ENCODE measurements at places on chromosomes 1 and 21.
A peak's percentile ranks its signal among the peaks of the same experiment; 100 is the strongest.

DNA sequence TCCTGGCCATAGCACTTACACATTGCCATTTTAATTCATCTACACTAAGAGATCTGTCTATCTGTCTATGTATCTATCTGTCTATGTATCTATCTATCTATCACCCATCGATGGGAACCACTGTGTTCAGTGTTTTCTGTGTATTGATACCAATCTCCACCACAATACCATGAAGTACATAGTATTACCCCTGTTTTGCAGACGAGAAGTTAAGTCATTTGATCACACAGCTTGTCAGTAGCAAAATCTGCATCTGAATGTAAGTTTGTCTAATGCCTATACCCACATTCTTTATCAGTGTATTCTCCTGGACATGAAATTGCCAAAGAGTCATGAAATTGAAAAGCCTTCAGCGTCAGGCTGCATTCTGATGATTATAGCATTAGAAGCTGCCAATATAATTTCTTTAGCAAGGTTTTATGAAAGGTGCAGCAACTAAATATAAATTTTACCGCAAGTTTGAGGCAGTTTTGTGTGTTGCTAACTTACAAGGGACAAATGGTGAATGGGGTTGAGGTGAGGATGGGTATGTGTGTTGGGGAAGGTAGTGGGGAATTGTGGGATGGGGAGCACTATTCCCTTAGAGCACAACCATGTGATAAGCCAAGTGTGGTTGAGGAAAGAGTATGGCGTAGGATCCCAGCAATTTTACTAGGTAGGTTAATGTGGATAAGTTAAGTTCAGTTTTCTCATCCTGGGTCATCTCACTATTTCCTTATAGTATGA is 24.2 kb downstream of the SLAMF1 start:
- DNase-seq, result no peak

GRCh38 chr21:33640697-33641351 is 717 bp downstream of the CRYZL1 start:
- no peak for DNase-seq

DNA sequence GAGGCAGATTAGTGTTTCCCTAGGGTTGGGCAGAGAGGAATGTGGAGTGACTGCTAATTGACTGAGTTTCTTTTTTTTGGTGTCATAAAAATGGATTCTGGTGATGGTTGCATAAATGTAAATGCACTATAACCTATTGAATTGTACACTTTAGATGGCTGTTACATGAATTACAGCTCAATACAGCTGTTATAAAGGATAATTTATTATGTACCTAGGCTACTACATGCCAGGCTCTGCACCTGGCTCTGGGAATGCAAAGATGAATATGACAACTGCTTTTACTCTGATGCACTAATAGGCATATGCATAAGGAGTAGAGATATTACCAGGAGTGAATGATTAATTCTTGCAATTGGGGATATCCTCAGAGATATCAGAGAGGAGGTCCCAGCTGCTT is 345.3 kb downstream of the PTBP2 start:
- DNase-seq, result no peak

GRCh38 chr1:165703648-165704047 is 5.3 kb upstream of the ALDH9A1 start:
- no peak for DNase-seq

DNA sequence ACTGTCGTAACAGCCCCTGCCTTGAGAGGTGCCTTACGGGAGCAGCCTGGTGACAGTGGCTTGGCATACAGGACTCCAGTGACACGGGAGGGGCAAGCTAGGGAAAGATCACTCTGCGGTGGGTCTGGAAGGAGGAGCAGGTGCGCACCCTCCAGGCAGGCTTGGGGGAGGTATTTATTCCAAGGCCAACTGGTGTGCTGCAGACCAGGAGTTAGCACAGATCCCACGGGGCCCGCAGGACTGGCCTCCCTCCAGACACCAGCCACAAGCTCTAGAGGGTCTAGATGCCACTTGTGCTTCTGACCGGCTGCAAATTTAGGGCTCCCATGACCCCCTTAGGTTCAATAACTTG is 22.1 kb downstream of the PSEN2 start:
- DNase-seq, result no peak

DNA sequence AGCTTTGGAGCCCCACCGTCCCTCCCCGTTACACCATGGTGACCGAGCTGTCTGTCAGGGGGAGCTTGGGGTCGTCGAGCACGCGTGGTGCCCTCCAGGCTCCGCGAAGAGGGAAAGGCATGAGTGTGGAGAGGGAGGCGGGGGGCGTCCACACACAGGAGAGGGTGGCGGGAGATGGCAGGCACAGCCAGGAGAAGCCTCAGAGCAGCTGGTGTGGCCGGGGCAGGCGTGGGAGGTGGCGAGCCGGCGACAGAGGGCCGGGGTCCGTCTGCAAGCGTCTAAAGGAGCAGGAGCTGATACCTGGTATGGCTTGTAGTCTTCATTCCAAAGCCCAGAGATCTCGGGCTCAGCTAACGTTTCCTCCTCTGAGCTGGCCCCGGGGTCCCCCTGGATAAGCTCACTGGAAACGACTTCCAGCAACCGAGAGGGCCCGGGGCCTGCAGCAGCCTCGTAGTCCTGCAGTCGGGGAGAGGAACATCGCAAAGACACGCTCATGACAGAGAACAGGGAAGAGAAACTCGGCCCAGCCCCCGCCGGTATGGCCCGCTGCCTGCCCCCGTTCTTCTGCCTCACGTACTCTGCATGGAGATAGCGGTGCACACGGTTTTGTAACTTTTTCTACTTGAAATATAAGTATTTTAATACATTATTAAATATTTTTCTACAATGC is 37.4 kb downstream of the CFAP74 start:
- no peak for DNase-seq

DNA sequence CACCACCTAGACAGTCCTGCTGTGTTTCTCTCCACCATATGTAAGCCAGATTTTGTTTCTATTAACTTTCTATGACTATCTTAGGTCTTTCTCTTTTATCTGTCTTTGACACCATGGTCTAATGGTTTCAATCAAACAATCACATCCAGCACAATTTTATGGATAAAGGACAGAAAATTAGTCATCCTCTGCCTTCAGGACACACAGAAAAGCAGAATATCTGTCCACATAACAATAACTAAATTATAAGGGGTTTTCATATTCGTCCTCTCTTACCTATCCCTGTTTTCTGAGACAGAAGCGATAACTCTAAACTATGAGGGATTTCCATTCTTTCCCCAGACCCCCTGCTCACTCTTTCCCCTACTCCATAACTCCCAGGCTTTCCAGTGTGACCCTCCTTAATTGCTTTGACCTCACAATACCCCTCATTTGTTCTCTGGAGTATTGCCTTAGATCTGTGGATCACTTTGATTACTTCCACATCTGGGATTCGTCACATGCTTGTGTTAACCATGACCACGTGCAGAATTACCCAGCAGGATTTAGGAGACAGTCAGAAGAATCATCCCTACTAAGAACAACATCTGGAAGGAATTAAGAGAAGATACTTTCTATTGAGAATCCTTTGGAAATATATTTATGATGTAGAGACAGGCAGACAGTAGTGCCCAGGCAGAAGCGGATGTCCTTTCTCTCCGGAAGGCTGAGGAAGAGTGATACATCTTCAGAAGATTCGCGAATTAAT is 108.2 kb upstream of the GREM2 start:
- no peak for DNase-seq

DNA sequence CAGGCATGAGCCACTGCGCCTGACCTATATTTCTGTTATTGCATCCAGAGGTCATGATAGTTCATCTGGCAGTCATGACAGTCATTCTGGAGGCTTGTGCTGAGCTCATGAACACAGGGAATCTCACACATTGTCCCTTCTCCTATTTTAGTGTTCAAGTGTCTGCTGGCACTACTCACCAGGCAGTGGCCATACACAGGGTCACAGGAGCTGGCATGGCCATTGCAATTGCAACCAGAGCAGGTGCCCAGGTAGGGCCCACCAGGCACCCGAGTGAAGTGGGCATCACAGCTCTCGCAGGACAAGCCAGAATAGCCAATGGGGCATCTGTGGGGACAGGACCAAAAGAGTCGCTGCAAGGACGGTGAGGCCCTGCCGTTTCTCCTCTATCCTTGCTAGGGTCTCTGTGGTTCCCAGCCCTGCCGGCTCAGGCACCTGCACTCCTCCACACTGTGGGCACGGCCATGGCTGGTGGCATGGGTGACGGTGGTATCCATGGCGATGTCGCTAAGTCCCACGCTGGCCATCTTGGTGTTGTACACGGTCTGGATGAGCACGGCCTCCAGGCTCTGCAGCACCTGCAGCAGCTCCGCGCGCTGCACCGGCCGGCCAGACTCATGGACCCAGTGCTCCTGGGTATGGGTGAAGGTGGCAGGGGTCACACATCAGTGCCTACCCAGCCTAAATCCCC is 57.0 kb downstream of the HSPG2 start:
- DNase-seq, result no peak

- no peak for DNase-seq
Observed at GRCh38 chr1:30571380-30571779, 152.0 kb downstream of the MATN1 start.

DNA sequence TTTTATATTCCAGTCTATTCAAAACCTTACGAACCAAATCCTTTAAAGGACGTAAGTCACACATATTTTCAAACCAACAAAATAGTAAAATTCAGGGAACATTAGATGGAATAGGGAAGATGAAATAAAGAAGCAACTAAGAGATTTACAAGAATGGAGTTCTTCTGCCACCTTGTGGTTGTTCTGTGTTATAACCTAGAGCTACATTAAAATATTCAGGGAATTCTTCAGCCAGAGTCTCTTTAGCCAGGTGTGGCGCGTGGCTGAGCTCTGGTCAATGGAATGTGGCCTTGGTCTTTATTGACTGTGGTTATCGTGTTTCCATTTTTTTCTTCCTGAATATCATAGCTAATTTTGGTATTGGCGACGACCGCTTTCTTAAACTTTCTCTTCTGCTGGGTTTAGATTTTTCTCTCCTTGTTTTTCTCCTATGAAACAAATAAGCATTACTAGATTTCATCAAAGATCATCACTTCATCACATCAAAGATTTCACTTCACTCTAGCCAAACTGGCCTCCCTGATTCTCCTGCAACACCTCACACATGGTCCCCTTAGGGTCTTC is 221.3 kb downstream of the MRPL39 start:
- DNase-seq, result peak; percentile 44

GRCh38 chr1:35790670-35791069 is 17.1 kb upstream of the AGO4 start:
- no peak for DNase-seq

GRCh38 chr1:86227026-86227425 is 70.5 kb upstream of the COL24A1 start:
- DNase-seq, result no peak

DNA sequence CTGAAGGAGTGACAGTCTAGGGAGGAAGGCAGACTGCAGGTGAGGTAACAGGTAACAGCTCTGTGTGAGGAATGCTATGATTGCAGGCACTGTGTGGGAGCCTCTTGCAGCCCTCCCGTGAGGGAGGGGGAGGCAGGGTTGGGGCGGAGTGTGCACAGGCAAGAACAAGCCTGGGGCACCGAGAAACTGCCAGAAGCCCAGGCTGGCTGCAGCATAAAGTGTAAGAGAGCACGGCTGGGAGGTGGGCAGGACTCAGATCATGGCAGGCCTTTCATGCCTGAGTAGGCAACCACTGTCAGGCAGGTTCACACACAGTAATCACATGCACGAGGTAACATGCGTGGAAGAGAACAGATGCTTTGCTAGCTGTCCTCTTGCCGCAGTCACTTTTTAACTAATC is 11.3 kb upstream of the RHEX start:
- no peak for DNase-seq

- no peak for DNase-seq
Observed at GRCh38 chr1:37752583-37753471, 12.1 kb downstream of the EPHA10 start.

GRCh38 chr1:165218731-165219130 is 137.8 kb downstream of the LMX1A start:
- DNase-seq, result no peak

DNA sequence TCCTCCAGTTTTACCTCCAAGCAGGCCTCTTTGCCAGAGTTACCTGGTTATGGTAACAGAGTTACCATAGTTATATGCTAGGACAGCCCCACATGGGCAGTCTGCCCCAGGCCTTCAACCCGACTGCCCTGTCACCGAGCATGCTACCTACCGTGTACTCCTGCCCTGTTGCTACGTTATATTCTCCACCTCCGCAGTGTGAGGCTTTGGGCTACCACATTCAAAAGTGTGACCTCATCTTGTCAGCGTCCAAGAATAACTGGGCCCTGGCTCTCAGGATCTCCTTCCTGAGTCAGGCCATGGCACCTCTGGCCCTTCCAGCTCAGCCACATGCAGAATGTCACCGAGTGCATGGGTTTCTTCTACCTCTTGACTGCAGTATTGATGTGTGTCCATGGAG is 8.9 kb downstream of the MAPKAPK2 start:
- DNase-seq, result no peak
